ENCODE measurements at places on chromosomes 1 and 21. TPM values are rescaled to one million over a fixed set of nuclear protein-coding genes. Genes with fewer than 3 reads are reported as not detected.

MEF2D gene
- 55.3 TPM for total RNA-seq

GRCh38 chr1:190478149-190479049 is 735 bp upstream of the BRINP3 start:
- no peak for DNase-seq

DNA sequence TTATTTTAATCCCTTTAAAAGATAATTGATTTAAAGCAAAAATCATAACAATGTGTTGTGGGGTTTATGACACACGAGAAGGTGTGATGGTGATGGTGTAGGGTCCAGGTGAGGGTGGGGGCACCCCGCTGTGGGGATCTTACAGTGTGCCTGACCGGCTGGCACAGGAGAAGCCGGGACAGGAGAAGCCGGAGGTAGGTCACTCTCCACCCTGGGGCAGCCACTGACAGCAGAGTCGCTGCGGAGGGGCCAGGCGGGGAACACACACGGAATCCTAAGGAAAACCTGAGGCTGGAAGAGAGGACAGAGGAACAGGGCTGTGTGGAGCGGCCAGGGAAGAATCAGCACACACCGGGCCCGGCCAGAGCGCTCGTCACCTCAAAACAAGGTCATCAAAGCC is 4.3 kb upstream of the LRRC3 start:
- DNase-seq: no peak

GRCh38 chr21:14403681-14404318 is 20.9 kb upstream of the HSPA13 start:
- no peak for DNase-seq

GRCh38 chr1:30834253-30834652 is 74.3 kb downstream of the SDC3 start:
- no peak for DNase-seq

RAB25 gene
- total RNA-seq: 182 TPM

- no peak for DNase-seq
These were observed 86.6 kb upstream of the ERRFI1 start for GRCh38 chr1:8112611-8113261.

CATSPERE gene
- 3.3 TPM for total RNA-seq

DNA sequence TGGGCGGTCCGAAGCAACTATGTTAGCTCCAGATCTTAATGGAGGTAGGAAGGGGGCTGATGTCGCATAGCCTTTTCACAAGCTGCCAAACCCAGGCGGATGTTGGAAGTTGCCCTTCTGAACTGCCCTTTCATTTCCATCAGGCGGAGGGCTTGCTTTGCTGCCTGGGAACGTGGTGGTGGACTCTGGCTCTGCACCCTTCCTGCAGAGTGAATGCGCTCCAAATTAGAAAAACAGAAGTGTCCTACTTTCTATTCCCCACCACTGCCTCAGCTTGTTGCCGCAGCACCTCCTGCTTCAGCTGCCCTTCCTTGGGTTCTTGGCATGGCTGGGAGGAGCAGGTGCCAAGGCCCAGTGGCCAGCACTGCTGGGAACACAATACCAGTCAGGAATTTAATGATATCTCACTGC is 60.6 kb downstream of the AK4 start:
- no peak for DNase-seq

DNA sequence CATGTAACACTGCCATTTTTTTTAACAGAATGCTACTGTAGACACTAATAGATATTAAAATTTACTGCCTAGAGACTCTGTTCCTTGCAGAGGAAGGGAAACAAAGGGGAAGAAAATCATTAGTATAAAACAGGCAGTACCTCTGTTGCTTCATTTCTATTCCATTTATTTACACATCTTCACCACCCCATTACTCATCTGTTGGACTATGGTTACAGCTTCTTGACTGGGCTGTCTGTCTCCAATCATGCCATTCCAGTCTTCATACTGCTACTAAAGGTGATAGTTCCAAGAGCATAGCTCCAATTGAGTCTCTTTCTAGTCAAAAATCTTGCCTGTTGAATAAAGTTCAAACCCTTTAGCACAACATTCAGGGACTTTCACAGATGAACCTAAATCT is 22.2 kb upstream of the GPR25 start:
- no peak for DNase-seq

GRCh38 chr21:29606613-29607012 is 307.9 kb downstream of the BACH1 start:
- DNase-seq: no peak

SPATA21 gene
- total RNA-seq: not detected

- peak; percentile 67 for DNase-seq
These were observed 9.4 kb downstream of the LAPTM5 start for GRCh38 chr1:30748098-30748698.

AMY2B gene
- 38.0 TPM for total RNA-seq

GRCh38 chr21:43664358-43664757 is 5.0 kb downstream of the RRP1B start:
- DNase-seq: no peak

KCNA2 gene
- 2.6 TPM for total RNA-seq

- no peak for DNase-seq
These were observed 11.2 kb upstream of the PLPP3 start for GRCh38 chr1:56590520-56591011.

GRCh38 chr1:1755852-1756251 is 22.4 kb downstream of the NADK start:
- DNase-seq: no peak

GRCh38 chr1:157992031-157992832 is 1.2 kb upstream of the KIRREL1 start:
- peak; percentile 72 for DNase-seq

DNA sequence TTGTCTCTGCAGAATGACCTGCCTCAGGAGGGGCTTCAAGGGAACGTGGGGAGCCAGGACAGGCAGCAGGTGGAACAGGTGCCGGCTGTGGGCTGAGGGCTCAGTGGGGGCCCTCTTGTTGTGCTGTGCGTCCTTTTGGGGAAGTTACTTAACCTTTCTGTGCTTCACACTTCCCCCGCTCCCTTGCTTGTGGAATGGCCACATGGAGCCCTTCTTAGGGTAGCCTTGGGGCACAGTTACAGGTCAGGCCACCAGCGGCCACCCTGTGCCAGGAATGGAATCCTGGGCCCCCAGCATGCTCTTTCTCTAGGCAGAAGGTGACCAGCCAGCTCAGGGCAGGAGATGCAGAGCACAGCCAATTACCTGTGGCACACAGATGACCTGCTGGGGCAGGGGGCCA is 2.6 kb downstream of the IKBKE start:
- DNase-seq: no peak

GRCh38 chr1:89383185-89383584 is 19.3 kb downstream of the GBP6 start:
- no peak for DNase-seq

- DNase-seq: no peak
These were observed 29.3 kb upstream of the DISP1 start for GRCh38 chr1:222785529-222785928.

DNA sequence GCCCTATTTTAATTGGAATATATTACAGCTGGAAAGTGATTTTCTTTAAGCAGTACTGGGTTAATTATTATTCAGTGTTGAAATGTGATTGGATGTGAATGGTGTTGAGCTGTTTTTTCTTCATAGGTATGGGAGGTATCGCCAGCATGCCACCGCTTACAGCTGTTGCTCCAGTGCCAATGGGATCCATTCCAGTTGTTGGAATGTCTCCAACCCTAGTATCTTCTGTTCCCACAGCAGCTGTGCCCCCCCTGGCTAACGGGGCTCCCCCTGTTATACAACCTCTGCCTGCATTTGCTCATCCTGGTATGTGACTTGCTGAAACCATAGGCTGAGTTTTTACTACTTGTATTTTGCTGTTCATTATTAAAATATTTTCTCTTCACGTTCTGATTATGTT is 107.7 kb downstream of the ITSN1 start:
- no peak for DNase-seq

HPCAL4 gene
- not detected for total RNA-seq

FAM72C gene
- 0.42 TPM for total RNA-seq

DNA sequence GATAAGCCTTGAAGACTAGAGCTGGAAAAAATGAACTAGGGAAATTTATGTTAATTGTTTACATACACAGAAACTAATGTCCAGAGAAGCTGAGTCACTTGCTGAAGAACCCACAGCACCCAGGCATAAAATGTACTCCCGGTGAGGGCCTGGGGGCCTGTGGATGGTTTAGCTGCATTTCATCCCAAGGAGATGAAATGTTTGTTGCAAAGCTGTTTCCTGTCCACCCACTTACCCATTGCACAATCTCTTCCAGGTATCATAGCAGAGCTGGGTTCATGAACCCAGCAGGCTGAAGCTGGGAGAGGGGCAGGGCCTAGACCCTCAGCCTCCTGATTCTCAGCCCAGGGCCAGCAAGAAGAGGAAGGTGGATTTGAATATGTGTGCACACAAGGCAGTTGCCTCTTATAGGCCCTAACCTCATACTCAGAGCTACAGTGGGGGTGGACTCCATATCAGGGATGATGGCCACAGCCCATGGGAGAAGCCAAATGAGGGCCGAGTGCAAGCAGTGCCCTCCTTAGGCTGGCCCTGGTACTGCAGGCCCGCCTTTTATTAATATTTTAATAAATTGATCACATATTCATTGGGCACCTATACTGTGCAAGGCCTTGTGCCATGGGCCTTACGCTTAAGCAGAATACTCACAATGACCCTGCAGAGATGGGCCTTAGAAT is 110.8 kb downstream of the LACTBL1 start:
- DNase-seq: no peak

DNA sequence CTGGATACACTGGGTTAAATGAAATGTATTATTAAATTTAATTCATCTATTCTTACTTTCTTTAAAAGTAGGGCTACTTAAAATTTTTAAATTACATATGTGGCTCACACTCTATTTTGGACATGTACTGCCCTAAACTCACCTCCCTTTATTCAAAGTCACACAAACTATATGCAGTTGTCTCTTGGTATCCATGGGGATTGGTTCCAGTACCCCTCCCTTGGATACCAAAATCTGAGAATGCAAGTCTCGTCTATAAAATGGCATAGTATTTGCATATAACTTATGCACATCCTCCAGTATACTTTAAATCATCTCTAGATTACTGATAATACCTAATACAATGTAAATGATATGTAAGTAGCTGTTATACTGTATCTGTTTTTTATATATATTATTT is 57.6 kb downstream of the FAF1 start:
- no peak for DNase-seq

GRCh38 chr1:3858231-3858981 is 1.1 kb downstream of the DFFB start:
- no peak for DNase-seq

DNA sequence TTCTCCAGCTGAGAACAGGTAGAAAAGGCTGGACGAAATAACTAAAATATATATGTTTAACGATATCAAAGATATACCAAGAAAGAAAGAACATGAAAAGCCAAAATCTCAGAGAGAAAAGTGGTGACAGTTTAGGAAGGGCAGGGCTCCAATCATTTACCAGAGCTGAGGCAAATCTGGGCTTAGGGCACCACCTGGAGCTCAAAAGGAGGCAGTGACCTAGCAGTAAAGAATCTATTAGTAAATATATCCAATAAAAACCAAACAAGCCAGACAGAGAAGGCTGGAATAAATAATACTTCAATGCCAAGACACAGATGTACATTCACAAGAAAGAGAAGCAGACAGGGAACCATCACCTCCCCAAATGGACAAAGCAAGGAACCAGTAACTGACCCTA is 43.5 kb downstream of the CHIA start:
- DNase-seq: no peak

DNA sequence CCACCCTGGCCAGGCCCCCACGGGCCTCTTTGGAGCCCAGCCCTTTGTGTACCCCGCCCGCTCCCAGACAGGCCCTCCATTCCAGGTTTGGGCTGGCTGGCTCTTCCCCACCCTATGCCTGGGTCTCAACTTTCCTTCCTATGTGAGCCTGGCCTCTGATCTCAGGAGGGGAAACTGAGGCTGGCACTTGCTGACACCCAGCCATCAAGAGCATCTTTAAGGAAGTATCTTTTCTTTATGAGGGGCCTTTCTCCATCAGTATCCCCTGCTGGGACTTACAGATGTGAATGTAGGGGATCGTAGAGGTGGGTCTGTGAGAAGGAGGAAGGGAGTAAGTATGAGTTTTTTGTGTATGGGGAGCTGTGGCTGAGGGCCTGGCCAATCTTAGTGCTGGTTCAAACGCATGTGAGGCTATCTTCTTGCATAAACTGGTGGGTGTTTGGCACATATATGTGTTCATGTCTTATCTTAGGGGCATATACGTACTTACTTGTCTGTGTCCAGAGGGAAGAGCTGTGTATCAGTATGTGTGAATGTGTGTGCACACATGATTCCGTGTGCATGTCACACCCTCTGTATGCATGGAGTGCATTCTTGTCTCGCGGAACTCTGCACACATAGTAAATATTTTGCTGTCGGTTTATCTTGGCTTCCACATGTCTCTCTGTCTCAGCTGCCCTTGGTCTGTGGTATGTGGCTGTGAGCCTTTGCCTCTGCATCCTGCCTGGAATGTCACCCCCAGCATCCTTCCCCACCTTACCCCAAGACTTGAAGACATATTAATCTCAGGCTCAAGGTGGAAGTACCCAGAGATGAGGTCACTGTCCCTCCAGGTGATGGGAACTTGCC is 5.4 kb downstream of the NECTIN4 start:
- DNase-seq: no peak

GRCh38 chr21:16509476-16509875 is 779.7 kb downstream of the USP25 start:
- no peak for DNase-seq

- DNase-seq: no peak
These were observed 204.4 kb downstream of the LMX1A start for GRCh38 chr1:165152109-165152508.

KCNJ15 gene
- total RNA-seq: 58.5 TPM

DNA sequence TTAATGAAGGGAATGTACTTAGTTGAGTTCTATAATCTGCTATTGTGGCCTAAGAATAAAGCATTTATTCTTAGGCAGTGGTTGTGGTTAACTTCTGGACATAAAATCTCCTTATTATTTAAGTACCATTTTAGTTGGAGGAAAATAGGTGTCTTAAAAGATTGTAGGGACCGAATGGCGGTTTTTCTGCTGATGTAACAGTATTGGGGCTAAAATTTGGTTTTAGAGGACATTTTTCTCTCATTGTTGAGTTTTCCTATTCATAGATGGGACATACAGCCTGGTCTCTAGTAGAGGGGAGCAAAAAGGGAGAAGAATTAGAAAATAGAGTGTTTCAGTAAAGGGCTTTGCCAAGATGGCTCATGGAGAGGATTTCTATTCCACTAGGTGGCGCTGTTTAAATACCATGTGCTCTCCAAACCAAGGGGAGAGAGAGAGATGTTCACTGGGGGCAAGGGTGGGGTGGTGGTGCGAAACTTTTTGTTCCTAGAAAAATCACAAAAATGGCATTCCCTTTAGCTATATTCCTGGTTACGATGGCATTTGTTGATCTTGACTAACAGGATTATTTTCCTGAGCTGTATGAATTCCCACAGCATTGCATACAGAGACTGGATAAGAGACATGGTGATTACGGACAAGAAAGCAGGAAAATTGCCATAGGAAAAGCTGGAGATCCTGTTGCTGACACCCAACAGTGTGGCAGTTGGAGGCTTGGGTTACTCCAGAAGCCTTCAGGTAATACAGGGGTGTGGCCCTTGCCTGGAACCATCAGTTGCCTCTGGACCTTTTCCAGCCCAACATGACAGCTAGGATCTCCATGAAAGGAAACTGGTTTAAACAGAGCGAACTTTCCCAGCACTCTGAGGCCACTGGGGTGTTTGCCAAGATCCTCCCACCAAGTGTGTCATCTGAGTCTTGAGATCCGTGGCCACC is 18.2 kb upstream of the FCGR2A start:
- no peak for DNase-seq

NOTCH2 gene
- total RNA-seq: 100 TPM

TAF12 gene
- total RNA-seq: 19.8 TPM

Data from ureter (tissue), 1 donor.